ENCODE measurements at places on chromosomes 6 and 20.

GRCh38 chr6:134245706-134246105 is 72.2 kb downstream of the SGK1 start:
- no peak for DNase-seq

- DNase-seq = no peak
Measured at GRCh38 chr20:38591474-38592410, 9.9 kb upstream of the ARHGAP40 start.

- DNase-seq = no peak
Measured at GRCh38 chr6:122154912-122155575, 244.4 kb upstream of the HSF2 start.

GRCh38 chr6:106225581-106225980 is 100.0 kb downstream of the ATG5 start:
- no peak for DNase-seq

GRCh38 chr6:167683028-167683862 is 143.5 kb upstream of the AFDN start:
- DNase-seq = peak; percentile 89

- no peak for DNase-seq
Measured at GRCh38 chr6:170271771-170272314, 19.0 kb downstream of the DLL1 start.

DNA sequence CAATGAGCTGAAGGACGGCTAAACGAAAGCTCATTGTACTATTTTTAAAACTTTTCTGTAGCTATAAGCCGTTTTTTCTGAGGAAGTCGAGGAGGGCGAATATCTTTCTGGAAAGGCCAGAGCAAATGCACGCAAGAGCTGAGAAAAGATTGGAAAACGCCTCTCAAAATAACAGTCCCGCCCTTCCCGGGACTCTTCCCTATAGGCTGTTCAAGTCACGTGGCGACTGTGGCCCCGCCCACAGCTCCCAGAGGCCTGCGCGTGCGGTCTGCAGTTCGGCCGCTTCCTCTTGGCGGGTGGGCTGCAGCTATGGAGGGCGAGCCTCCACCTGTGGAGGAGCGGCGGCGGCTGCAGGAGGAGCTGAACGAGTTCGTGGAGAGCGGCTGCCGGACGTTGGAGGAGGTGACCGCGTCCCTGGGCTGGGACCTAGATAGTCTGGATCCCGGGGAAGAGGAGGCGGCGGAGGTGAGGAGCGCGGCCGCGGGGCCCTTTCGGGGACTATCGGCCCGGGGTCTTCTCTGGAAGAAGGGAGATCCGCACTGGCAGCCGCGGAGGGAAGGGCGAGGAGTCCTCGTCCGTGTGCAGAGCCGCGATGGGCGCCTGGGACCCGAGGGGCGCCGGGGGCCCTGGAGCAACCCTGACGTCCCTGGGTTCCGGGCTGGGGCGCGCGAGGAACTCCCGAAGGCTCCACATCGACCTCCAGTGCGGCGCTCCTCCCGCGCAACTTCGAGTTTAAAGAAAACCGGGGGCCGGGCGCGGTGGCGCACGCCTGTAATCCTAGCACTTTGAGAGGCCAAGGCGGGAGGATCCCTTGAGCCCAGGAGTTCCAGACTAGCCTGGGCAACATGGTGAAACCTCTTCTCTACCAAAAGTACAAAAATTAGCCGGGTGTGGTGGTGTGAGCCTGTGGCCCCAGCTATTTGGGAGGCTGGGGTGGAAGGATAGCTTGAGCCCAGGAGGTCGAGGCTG is at the start of gene SNRNP48:
SNRNP48 (plus strand) TSS at position 250 of the 969 bp plus-strand sequence; CDS start at position 310, 60 bp downstream.
- peak; percentile 90 for DNase-seq

- peak; percentile 41 for DNase-seq
Measured at GRCh38 chr20:58870293-58871014, 17.9 kb downstream of the GNAS start.

DNA sequence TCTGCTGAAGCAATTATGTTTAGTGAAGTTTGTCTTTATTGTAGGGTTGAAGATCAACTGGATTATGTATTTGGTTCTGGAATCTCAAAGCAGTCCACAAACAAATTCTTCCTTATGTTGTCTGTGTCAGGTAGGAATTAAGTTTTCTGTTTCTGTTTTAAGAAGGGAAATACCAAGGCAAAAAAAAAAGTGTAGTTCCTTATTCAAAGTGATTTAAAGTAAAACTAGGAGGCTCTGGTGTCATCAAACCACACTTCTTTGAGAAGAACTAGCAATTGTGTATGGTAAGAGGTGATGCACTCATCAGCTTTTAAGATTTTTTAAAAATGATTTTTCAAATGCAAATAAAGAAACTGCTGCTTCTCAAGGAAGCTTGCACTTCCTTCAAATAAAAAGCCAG is 1.9 kb downstream of the FAM135A start:
- DNase-seq = no peak

DNA sequence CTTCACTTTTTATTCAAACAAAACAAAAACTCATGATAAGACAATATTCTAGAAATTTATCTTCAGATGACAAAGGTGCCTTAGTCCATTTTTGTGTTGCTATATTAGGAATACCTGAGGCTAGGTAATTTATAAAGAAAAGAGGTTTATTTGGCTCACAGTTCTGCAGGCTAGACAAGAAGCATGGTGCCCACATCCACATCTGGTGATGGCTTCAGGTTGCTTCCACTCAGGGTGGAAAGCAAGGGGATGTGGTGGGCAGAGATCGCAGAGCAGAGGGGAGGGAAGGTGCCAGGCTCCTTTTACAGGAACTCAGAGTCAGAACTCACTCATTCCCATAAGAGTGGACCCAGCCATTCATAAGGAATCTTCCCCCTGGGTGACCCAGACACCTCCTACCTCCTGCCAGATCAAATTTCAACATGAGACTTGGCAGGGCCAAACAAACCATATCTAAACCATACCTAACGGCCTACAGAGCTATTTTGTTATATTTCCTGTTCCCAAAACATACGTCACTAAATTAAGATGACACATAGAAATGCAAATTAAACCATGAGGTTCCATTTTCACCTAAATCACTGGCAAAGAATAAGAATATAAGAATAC is 26.4 kb downstream of the ABHD12 start:
- DNase-seq = no peak

GRCh38 chr6:160190973-160191372 is 67.6 kb downstream of the SLC22A2 start:
- no peak for DNase-seq

GRCh38 chr6:102438171-102438570 is 1044.7 kb downstream of the GRIK2 start:
- DNase-seq = no peak

GRCh38 chr6:134512981-134513391 is 195.1 kb upstream of the SGK1 start:
- DNase-seq = peak; percentile 27

- DNase-seq = no peak
Measured at GRCh38 chr20:6007094-6007528, 46.7 kb downstream of the LRRN4 start.

GRCh38 chr20:58908221-58908620 is 55.7 kb downstream of the GNAS start:
- no peak for DNase-seq

DNA sequence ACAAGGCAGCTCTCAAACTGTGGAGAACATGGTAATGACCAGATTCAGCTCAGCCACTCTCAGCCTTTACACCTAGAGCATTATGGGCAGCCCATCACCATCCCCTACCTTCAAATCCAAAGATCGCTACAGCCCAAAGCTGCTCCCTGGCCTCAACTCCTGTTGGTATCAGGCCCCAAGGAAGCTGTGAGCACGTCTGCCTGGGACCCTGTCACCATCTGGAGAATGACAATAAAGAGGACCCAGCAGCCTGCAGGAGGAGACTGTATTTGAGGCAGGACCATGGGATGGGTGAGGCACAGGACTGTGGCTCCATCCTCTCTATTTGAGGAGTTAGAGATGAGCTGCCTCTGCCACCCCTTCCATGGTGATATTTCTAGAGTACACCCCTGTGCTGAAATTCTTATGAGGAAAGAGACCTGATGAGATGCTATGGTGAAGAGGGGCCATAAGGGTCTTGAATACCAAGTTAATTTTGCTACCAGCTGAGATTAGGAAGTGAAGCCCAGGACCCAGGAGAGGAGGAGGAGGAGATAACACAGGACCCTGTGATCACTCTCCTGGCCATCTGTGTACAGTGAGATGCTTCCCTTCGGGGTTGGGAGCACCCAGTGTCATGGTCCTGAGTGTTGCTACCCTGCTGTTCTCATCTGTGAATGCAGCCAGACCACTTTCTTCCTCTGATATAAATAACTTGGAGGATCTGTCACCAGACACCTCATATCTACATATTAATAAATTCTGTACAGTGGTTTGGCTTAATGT is 19.6 kb upstream of the MICB start:
- no peak for DNase-seq

DNA sequence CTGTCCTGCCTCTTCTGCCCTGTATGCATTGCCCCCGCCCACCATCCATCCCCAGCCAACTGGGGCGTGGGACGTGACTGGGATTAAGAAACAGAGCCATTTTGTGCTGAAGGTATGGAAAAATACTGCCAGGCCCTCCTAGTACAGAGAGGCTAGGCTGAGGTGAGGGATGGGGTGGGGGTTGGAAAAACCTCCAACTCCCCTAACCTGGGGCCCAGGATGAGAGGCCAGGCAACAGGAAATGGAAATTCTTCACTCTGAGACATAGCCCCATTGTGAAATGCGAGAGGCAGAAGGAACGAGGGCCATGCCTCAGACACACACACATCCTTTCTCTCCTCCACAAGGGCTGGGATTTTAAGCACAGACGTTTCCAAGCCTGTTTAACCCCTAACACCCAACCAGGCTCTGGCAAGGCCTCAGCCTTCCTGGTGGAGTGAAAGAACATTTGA is 19.9 kb downstream of the KCNK5 start:
- no peak for DNase-seq

GRCh38 chr6:75327807-75328206 is 43.2 kb upstream of the TMEM30A start:
- DNase-seq = no peak

GRCh38 chr20:4060856-4061695 is 45.7 kb upstream of the RNF24 start:
- no peak for DNase-seq

- DNase-seq = no peak
Measured at GRCh38 chr6:107401573-107401972, 57.8 kb downstream of the PDSS2 start.

DNA sequence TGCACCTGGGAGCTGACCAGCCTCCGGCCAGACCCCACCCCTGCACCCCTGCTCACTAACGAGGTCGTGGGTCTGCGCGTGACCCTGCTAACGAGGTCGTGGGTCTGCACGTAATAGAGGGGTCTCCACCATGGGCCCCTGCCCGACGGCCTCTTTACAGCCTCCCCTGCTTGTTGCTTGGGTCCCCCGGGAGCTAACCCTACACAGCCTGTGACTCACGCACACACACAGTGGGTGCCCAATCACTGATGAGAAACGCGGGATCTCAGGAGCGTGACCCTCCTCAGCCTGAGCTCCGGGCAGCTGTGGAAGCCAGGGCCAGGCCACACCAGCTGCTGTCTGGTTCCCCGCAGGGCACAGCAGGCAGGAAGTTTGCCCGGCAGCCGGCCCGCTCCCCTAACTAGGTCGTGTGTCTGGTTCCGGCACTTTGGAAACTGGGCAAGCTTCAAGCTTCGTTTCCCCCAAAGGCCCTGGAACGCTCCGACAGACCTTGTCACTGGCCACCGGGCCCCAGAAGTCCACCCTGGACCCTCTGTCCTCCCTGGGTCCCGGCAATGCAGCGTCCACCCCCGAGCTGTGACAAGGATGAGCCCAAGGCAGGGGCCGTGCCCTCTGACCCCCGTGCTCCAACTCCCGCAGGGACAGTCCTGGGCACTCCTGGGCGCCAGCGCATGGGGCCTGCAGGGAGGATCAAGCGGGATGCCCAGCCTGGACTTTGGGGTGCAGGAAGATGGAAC is 767 bp downstream of the PTK6 start:
- no peak for DNase-seq

- no peak for DNase-seq
Measured at GRCh38 chr6:127459231-127459641, at the start of gene KIAA0408. TSS of gene KIAA0408 (minus strand) at chr6:127459389. CDS start at chr6:127453981, 5,408 bp downstream.

GRCh38 chr6:5529733-5530132 is 268.4 kb downstream of the FARS2 start:
- no peak for DNase-seq

GRCh38 chr6:25583099-25583498 is 68.9 kb upstream of the SCGN start:
- DNase-seq = no peak

- DNase-seq = no peak
Measured at GRCh38 chr6:127554435-127555006, 22.5 kb upstream of the C6orf58 start.

- DNase-seq = no peak
Measured at GRCh38 chr20:41224281-41224680, 86.9 kb downstream of the PLCG1 start.

GRCh38 chr6:97114645-97115044 is 168.4 kb downstream of the MMS22L start:
- no peak for DNase-seq

DNA sequence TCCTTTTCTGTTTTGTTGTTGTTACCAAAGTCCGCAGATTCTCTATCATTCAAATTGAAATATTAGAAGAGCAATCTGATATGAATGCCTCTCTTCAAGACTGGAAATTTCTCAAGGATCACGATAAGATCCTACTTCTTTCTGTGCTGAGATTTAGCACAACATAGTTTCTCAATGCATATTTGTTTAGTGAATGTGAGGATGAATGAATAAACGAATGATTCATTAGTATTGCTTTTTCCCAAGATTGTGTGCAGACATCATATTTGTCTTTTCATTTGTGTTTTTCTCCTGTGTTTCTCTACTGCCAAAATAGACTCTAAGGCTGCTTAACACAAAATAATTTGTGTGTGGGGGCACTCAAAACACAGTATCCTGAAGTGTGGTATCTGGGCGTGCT is 862.7 kb upstream of the MAP3K7 start:
- no peak for DNase-seq

- DNase-seq = no peak
Measured at GRCh38 chr6:113185299-113185698, 671.8 kb upstream of the MARCKS start.

- no peak for DNase-seq
Measured at GRCh38 chr6:148649454-148649963, 97.3 kb upstream of the UST start.

GRCh38 chr20:46229478-46230105 is 78.7 kb downstream of the CDH22 start:
- DNase-seq = no peak

DNA sequence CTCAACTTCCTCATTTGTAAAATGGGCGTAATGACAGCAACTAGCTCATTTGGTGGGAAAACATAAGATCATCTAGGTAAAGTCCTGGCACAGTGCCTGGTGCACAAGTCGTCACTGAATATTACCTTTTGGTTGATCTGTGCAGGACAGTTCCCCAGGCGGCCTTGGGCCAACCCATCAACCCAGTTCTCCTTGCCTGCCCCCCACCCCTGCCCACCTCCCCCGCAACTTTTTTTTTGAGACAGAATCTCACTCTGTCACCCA is 99.2 kb downstream of the JPH2 start:
- DNase-seq = no peak

GRCh38 chr6:35489066-35489465 is 7.8 kb downstream of the TEAD3 start:
- DNase-seq = no peak

- DNase-seq = no peak
Measured at GRCh38 chr6:10587656-10588406, 66.7 kb downstream of the GCNT2 start.

- no peak for DNase-seq
Measured at GRCh38 chr20:50727792-50728485, 3.4 kb upstream of the PARD6B start.

GRCh38 chr6:67642582-67642981 is 992.5 kb upstream of the ADGRB3 start:
- no peak for DNase-seq

All from substantia nigra (tissue), 51 donors.